Endothelial cell (in vitro differentiated cells): ENCODE measurements at places on chromosomes 5 and 9. TPM values are rescaled to one million over a fixed set of nuclear protein-coding genes. Genes with fewer than 3 reads are reported as not detected.

GRCh38 chr9:110186254-110186653 is 21.7 kb downstream of the C9orf152 start:
- no peaks in the 10 kb centered on the region for H3K36me3 ChIP-seq
- no peak for DNase-seq
- H3K27me3 ChIP-seq = peaks cover 1% of the 10 kb centered on the region
- no peak overlapping the region for H3K27ac ChIP-seq
- no peaks in the 10 kb centered on the region for H3K4me1 ChIP-seq

- H3K27ac ChIP-seq = no peak overlapping the region
- H3K4me1 ChIP-seq = peaks cover 7% of the 10 kb centered on the region
- H3K36me3 ChIP-seq = no peaks in the 10 kb centered on the region
- DNase-seq = peak; percentile 71
- no peak overlapping the region for H3K4me3 ChIP-seq
- peaks cover 1% of the 10 kb centered on the region for H3K27me3 ChIP-seq
Measured at GRCh38 chr9:84315278-84315877, 25.2 kb downstream of the SLC28A3 start.

DNA sequence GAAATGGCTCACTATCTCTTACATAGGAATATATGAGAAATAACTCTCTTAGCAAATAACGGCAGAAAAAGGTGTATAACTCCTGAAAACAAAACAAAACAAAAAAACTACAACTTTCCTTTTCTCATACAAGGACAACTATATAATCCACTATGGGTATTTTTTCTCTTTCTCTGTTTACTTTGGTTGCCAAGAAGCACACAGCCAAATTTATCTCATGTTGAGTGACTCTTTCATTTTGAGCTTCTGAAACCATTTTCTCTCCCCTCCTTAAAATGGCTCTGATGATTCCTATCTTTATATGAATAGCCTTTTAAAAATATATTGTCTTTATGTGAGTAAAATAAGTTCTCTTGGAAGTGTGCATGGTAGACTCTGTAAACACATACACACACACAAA is 128.7 kb downstream of the TRIM32 start:
- peaks cover 2% of the 10 kb centered on the region for H3K27me3 ChIP-seq
- no peak overlapping the region for H3K27ac ChIP-seq
- no peak for DNase-seq
- H3K36me3 ChIP-seq = no peaks in the 10 kb centered on the region
- peaks cover 6% of the 10 kb centered on the region for H3K4me1 ChIP-seq
- no peak overlapping the region for H3K4me3 ChIP-seq

The TMEM141 gene
- 73.0 TPM for total RNA-seq

The GNA14 gene
- 10.6 TPM for total RNA-seq

The CCIN gene
- total RNA-seq = not detected

GRCh38 chr5:76535577-76535976 is 87.6 kb downstream of the F2RL2 start:
- DNase-seq = no peak
- H3K27me3 ChIP-seq = peaks cover 2% of the 10 kb centered on the region
- no peak overlapping the region for H3K4me3 ChIP-seq
- no peak overlapping the region for H3K27ac ChIP-seq

DNA sequence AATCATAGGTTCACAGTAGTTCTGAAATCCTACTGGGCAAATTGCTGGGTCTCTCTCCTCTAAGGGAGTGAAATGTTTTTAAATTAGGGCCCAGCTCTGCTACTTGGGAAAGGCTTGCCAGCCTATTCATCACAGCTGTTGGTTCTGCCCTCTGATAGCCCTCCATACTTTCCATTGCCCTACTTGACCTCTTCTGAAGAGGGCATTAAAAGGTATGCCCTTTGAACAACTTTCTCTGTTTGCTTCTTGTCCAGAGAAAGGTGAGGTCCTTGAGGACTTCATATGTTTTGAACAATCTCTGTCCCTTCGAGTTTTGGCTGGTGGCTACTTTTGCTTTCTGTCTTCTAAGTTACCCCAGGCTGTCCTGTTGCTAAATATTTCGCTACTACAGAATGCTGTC is 62.3 kb upstream of the JAK2 start:
- DNase-seq = no peak
- peaks cover 10% of the 10 kb centered on the region for H3K36me3 ChIP-seq
- H3K27me3 ChIP-seq = peaks cover 2% of the 10 kb centered on the region
- no peak overlapping the region for H3K27ac ChIP-seq

GRCh38 chr5:135250671-135251070 is 148.4 kb downstream of the MACROH2A1 start:
- H3K36me3 ChIP-seq = no peaks in the 10 kb centered on the region
- no peak for DNase-seq

DNA sequence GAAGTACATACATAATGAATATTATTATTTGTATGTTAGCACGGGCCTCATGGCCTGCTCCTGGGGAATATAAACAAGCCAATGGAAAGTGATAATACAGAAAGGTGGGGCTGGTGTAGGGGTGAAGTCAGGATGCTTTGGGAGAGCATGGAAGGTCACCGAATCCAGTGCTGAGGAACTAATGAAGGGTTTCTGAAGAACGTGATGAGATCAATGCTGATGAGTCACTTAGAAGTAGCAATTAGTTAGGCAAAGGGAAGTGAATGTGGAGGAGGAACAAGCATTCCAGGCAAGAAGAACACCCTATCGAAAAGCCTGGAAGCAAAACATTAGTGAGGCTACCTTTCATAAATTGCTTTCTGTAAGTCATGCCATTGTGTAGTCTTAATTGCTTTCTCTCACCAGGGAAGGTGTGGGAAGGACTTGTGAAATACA is 2.1 kb downstream of the ANXA1 start:
- H3K27ac ChIP-seq = no peak overlapping the region
- peaks cover 23% of the 10 kb centered on the region for H3K4me1 ChIP-seq
- H3K4me3 ChIP-seq = no peak overlapping the region

DNA sequence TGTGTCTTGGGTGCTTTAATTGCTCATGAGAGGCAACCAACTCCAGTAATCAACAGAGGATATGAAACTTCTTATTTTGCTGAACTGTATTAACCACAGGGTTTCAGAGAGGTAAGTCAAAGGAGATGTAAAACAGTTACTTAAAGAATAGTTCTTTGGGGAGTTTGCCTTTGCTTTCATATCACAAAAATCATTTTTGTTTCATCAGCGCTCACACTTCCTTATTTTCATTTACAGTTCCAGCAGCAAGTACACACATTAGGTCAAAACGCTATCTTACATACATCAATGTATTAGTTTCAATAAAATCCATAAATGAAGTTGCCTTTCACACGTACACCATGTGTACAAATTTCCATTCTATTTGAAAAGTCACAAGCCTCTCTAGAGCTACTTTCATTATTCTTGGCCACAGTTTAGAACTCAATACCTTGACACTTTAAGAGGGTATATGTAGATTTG is 50.1 kb downstream of the ST8SIA4 start:
- H3K36me3 ChIP-seq = peaks cover 5% of the 10 kb centered on the region
- peaks cover 8% of the 10 kb centered on the region for H3K4me1 ChIP-seq
- H3K27ac ChIP-seq = no peak overlapping the region

DNA sequence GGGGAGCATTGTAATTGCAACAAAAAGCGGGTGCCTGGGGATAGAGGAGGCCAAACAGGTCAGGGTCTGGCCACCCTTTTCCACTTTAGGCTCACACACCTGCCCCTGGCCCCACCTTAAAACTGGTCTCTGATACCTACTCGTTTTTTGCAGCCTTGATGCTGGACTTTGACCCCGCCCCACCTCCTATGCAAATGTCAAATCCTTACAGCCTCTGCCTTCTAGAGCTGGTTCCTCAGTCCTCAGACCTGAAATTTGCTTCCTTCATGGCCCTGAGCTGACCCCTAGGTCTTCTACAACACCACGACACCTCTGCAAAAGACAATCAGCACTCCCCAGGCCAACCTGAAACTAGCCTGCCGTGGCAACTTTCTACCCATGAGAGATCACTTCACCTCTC is 37.7 kb downstream of the SMIM23 start:
- no peaks in the 10 kb centered on the region for H3K4me1 ChIP-seq
- DNase-seq = no peak
- peaks cover 2% of the 10 kb centered on the region for H3K27me3 ChIP-seq
- H3K36me3 ChIP-seq = no peaks in the 10 kb centered on the region
- no peak overlapping the region for H3K4me3 ChIP-seq
- H3K27ac ChIP-seq = no peak overlapping the region

The PNPLA7 gene
- total RNA-seq = 3.9 TPM

DNA sequence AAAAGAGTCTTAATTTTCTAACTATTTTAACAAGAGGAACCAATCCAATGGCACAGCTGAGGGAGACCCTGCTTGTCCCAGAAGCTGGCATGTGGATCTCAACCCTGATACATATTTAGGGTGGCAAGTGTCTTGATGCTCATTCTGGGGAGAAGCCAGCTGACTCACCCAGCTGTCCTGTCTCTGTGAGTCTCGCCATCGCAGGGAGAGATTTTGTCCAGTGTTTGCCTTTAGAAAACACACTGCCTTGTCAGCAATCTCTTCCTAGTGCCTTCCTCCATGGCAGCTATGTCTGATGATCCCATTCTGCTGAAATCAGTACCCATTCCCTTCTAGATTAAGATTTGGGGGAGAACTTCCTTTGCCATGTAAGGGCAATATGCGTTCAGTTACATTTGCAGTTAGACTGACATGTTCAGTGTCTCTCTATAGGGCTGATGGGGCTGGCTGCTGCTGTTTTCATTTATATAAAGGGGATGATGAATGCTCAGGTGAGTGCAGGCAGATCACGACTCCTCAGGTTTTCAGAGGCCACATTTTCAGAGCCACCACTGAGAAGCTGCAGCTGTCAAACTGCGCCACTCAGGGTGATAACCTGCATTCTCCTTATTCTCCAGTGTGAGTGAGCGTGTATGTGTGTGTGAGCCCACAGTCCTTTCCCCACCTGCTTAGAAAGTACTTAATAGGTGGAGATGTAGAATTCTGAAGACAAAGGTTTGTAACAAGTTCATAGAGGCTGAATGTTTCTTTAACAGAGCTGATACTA is 217.0 kb downstream of the GAS1 start:
- H3K27me3 ChIP-seq = peaks cover 2% of the 10 kb centered on the region
- no peaks in the 10 kb centered on the region for H3K4me1 ChIP-seq
- no peak overlapping the region for H3K27ac ChIP-seq
- no peak overlapping the region for H3K4me3 ChIP-seq
- no peak for DNase-seq
- H3K36me3 ChIP-seq = no peaks in the 10 kb centered on the region

DNA sequence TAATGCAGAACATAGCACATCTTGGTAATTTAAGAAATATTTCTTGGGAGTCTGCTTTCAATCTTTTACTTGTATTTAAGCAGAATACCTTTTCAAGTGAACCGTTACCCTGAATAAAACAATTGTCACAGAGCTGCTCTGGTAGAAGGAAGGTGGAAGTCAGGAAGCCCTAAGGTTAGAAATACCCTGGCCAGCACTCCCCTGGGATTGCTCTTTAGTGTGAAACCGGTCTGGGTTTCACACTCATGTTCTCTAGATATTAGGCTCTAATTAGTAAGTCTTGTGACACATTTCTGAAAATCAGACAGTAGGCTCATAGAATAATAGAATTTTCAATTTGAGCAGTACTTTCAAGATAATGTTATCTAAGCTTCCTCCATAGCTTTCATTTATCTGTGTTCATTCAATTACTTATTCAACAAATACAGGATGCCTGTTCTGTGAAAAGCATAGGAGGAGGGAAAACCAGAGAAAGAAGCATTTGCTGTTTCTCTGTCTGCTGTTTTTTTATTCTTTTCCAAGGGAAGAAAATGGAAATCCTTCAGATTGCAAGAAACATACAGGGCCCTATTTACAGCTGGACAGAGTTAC is 825.5 kb downstream of the TLR4 start:
- DNase-seq = no peak
- no peak overlapping the region for H3K4me3 ChIP-seq
- peaks cover 4% of the 10 kb centered on the region for H3K4me1 ChIP-seq

DNA sequence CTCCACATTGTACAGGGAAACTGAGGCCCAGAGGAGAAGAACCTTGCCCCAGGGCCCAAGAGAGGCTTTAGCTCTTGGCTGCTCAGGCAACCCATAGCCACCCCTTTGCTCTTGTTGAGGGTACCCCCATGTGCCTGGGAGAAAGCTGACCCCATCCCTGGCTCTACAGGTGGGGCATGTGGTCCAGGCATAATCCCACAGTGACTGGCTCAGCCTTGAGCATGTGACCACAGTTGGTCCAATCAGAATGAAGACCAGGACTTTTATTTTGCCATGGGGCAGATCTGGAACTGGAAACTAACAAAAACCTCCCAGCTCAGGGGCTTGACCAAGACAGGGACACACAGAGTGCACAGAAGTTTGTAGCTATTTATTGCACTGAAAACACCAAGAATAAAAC is 29.3 kb downstream of the SLC6A7 start:
- no peak overlapping the region for H3K4me3 ChIP-seq
- H3K27ac ChIP-seq = no peak overlapping the region
- no peak for DNase-seq
- peaks cover 5% of the 10 kb centered on the region for H3K4me1 ChIP-seq

GRCh38 chr9:107606149-107606790 is 116.7 kb upstream of the KLF4 start:
- peaks cover 2% of the 10 kb centered on the region for H3K27me3 ChIP-seq
- H3K27ac ChIP-seq = no peak overlapping the region
- H3K4me3 ChIP-seq = no peak overlapping the region
- DNase-seq = no peak

DNA sequence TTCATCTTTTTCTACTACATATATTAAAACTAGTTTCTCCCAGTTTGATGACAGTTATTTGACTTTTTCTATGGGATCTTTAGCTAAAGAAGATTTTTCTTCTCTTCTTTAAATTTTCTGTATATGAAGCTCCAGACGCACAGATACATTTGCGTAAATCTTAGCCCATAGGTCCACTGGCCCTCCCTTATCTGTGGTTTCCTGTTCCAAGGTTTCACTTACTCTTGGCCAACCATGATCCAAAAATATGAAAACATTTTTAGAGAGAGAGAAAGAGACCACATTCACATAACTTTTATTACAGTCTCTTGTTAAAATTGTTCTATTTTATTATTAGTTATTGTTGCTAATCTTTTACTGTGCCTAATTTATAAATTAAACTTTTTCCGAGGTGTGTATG is 270.2 kb upstream of the DAPK1 start:
- DNase-seq = no peak
- peaks cover 10% of the 10 kb centered on the region for H3K4me1 ChIP-seq
- H3K27me3 ChIP-seq = peaks cover 3% of the 10 kb centered on the region
- H3K27ac ChIP-seq = no peak overlapping the region
- no peak overlapping the region for H3K4me3 ChIP-seq

DNA sequence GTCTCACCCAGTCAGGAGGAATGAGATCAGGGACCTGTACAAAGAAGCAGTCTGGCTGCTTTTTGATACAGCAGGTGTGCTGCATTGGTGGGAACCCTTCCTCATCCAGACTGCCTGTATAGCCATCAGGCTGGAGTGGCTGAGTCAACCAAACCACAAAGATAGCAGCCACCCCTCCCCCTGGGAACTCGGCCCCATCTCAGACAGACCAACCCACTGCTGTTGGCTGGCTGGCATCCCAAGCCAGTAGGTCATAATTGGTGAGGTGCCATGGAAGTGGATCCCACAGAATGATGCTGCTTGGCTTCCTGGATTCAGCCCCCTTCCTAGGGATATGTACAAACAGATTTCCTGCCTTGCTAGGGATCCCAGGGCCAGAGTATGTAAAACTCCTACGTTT is 60.9 kb downstream of the YTHDC2 start:
- H3K27me3 ChIP-seq = no peaks in the 10 kb centered on the region
- H3K27ac ChIP-seq = no peak overlapping the region

The CDC20B gene
- not detected for total RNA-seq

The FAXDC2 gene
- total RNA-seq = 9.3 TPM
